ENCODE measurements at places on chromosomes 2 and 18.

GRCh38 chr2:45141883-45142866, 132.9 kb upstream of the SIX2 start:
- no peak for DNase-seq

GRCh38 chr2:179915395-179915992, 54.1 kb upstream of the ZNF385B start:
- DNase-seq: no peak

DNA sequence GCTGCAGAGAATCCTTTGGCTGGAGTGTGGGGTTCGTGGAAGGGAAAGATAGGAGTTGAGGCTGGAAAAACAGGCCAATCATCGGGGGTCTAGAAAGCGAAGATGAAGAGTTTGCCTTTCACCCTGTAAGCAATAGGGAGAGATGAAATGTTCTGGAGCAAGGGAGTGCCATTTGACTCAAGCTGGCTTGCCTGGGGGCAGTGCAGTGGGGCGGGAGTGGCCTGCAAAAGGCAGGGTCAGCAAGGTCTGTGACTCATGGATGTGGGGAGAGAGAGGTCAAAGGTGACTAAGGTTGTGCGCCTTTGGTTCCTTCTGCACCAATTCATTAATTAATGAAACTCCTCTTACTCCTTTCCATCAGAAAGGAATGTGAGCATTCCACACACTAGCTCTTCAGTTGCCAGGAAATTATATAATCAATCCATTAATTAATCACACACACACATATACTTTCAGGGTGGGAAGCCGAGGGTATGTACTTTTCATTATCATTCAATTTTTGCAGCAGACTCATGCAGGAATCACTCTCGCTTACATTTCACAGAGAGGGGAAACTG, 227.6 kb downstream of the MYCN start:
- DNase-seq: no peak

DNA sequence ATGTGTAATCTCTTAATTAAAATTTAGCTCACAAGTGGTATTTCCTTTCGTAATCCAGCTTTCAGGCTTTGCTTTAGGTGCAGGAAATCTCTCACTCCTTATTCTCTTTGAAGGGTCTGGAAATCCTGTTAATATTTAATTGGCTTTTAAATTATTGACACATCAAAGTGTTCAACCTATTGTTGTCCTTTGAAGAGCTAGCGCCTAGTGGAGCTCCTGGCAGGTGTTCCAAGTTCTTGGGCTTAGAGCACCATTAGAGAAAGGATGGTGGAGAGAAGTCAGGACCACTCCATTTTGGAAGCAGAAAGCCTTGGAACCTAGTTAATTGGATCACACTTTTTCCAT, 92.4 kb downstream of the CABLES1 start:
- DNase-seq: no peak

- DNase-seq: no peak
Measured at GRCh38 chr2:140269000-140269399, 1488.8 kb upstream of the NXPH2 start.

DNA sequence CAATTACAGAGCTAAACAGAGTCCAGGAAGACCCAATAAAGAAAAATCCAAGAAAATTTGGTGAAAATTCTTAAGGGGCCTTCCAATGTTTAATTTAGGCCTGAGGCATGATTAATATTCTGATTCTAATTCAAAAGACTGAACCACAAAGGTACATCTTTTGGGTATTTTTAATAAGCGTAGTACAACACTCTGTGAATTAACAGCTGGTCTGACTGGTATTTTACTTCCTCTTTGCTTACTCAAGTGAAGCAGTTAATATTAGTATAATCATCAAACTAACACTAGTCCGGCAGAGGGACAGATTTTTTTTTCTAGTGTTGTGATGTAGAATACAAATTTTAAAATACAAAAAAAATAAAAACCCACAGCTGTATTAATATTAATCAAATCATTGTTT, 652.9 kb downstream of the NR4A2 start:
- no peak for DNase-seq

DNA sequence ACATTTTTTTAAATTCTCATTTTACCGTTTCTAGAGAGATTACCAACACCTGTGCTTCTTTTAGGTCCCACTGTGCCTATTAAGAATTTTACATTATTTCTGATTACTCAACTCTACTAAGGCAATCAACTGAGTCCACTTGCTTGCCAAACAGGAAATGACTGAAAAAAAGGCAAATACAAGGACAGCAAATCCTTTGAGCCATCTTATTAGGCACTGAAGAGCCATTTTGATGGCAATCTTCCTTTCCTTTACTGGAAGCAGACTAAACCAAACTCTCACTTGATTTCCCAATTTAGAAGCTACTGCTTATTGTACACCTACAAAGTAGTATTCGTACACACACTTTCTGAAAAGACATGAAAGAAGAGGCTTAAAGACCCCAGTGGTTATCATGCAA, 121.4 kb upstream of the COL3A1 start:
- no peak for DNase-seq

GRCh38 chr2:217360111-217360510, 500.2 kb upstream of the TNP1 start:
- no peak for DNase-seq

DNA sequence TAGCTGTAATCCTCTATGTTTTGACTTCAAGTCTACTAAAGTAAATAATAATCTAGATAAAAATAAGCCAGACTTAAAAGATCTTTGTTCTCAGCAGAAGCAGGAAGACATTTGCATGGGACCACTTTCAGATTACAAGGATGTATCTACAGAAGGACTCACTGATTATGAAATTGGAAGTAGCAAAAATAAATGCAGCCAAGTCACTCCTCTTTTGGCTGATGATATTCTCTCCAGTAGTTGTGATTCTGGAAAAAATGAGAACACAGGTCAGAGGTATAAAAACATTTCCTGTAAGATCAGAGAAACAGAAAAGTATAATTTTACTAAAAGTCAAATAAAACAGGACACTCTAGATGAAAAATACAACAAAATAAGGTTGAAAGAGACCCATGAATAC, 338.4 kb downstream of the ZNF804A start:
- DNase-seq: no peak

GRCh38 chr18:78773819-78774218, 205.8 kb upstream of the SALL3 start:
- no peak for DNase-seq

DNA sequence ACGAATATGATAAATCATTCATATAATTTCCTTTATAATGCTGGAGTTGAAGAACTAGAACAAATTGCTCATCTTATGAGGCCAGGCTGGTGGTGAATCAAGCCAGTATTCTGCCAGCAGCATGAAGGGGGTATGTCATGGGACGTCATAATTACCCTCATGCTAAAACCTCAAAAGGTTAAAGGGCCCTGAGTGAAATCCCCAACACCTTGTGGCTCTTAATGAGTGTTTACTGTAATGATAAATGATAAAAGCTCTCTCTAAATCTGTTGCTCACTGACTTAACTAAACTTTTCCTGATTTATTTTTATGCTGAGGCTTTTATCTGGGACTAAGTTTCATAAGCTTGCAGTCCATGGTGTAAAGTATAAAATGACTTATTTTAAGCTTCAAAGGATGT, 18.3 kb upstream of the NEDD4L start:
- no peak for DNase-seq

- no peak for DNase-seq
Measured at GRCh38 chr18:10926621-10927161, 222.7 kb downstream of the PIEZO2 start.

- DNase-seq: no peak
Measured at GRCh38 chr18:80189531-80189865, 57.8 kb downstream of the PARD6G start.

- no peak for DNase-seq
Measured at GRCh38 chr18:8699948-8700347, 5.4 kb upstream of the MTCL1 start.

DNA sequence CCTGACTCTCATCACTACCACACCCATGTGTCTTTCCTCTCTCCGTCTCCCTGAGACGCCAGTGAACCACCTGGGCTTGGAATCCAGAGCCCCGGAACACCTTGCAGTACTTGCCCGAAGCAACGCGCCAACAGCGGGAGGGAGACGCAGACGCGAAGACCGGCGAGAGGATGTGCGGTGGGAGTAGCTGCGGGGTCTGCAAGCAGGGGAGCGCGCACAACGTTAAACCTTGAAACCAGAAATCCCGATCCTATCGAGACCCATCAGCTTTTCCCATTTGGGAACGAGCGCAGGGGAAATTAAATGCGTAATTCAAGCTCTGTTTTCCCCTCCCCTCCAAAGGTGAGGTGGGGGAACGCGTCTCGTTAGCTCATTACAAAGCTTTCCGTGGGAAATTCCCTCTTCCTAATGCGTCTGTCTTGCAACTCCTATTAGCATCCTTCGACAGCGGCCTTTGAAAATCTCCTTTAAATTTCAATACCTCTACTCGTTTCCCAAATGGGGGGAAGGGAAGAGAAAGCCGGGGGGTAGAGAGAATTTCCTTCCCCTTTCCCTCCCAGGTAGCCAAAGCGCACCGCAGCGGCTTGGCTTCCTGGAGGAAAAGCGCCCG, 421 bp upstream of the CNTNAP5 start:
- DNase-seq: no peak

DNA sequence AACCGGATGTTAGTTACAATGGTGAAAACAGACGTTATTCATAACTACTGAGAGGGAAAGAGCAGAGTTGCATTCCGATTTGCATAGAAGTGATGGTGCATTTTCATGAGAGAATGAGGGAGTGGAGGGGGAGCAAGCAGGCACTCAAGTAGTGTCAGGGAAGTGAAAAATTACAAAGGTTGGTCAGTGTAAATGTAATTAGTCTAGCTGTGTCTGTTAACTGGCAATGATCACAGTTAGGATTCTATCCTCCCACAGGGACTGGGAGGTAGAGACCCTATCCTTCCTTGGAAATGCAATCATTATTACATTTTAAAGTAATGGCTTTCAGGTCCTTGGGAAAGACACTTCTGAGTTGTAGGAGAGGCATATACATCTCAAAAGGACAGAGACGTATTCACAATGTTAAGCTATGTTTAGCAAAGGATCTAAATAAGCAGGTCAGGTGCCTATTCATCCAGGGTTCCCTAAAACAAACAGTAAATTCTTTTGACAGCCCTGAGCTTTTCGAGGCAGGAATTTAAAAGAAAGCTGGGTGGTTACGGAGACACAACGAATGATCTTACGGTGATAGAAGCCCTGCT, 1671.8 kb upstream of the DDX18 start:
- no peak for DNase-seq

- DNase-seq: no peak
Measured at GRCh38 chr2:216765761-216766262, 70.5 kb upstream of the IGFBP5 start.

DNA sequence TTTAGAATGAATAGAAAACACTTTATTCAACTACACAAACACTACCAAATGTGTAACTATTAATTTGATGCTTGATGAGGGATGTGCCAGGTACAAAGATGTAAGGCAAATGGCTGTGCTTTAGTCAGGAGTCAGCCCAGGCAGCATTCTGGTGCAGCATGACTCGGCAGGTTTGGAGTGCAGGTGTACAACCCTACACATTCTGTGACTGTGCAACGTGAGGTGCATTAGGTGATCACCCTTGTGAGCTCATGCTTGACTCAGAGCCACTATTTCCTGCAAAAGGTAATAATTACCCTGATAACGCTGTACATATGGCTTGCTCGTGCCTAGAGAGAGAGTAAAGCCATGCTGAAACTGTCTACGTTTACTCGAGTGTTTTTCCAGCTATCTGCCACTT, 288.7 kb upstream of the DSEL start:
- DNase-seq: no peak

- DNase-seq: no peak
Measured at GRCh38 chr2:219025637-219026585, 15.4 kb downstream of the CFAP65 start.

DNA sequence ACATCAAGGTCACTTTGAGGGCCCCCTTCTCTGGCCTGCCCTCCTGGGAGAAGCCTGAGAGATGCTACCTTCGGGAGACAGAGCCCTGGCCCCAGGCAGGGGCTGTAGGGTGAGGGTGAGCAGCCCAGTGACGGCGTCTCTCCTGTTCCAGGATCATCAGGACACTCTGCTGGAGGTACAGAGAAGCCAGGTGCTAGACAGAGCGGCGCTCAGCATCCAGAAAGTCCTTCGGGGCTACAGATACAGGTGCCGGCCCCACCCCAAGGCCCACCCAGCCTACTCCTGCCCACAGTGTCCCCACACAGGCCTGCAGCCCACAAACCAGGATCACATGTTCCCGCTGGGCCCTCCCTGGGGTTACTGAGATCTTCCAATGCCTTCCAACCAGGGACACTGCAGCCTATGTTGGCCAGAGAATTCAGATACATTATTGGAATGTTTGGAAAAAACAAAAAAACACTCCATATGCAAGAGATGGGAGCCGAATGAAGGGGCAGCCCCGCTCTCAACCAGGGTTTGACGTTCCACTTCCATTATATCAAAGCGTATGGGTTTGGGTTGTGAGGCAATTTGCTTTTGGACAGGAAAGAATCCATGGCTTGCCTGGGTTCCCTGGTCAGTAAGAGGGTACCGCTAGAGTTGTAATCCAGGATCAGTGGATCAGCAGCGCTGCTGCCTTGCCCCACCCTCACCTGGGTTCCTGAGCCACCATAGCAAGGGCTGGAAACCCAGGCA, 49.5 kb upstream of the GPR17 start:
- no peak for DNase-seq

GRCh38 chr2:29733965-29734364, 187.4 kb downstream of the ALK start:
- DNase-seq: no peak

DNA sequence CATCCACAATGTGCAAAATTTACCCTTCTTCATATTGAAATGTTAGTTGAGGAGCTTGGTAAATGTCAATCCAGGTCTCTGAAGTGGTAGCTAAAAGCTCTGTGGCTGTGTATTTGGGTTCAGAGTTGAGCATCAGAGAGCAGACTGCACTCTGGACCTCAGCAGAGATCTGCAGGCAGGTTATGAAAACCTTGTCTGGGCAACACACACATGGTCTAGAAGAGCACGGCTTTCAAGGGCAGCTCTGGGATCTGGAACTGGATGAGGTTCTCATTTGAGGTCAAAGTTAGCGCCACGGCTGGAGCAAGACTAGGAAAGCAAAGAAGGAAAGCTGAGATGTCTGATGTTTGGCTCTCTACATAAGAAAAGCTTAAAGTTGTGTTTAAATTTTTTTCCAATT, 243.0 kb downstream of the SH3BP4 start:
- no peak for DNase-seq

DNA sequence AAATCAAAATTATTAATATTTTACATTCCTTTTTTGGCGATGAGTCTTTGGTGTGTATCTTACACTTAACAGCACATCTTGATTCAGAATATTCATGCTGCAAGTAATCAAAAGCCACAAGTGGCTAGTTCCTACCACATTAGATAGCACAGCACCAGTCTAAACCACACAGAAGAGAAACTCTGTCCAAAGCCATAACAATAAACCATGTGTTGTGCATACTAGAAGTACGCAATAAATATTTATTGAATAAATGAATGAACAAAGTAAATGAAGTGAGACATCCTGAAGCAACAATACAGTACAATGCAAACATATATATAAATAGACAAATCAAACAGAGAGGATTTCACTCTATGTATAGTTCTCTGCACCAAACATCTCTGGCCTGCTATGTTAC, 287.3 kb downstream of the EXOC6B start:
- DNase-seq: no peak

DNA sequence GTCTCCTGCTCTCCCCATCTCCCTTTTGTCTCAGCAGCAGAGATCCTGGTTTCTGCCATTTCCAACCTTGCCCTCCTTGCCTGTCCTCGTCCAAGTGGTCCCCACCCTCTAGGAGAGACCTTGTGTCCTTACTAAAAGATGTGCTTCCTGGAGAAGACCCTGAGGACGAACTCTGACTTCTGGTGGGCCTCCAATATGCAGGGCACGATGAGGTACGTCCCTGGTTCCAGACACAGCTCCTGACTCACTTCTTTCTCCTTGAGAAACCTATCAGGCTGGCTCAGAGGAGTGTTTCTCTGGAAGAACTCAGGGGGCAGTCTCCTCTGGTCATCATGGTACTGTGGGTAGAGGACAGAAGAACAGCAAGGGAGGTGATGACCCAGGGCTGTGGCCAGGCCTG, 28.2 kb downstream of the CAPN14 start:
- DNase-seq: no peak

Measured in activated CD4-positive, CD25-positive, alpha-beta regulatory T cell (primary cell).